ENCODE measurements at places on chromosomes 1 and 21.

GRCh38 chr1:179591592-179592580 is at the start of gene TDRD5:
Gene TDRD5 (plus strand): TSS chr1:179591832. CDS start chr1:179592616, 784 bp downstream.
- DNase-seq, result no peak

GRCh38 chr1:231803353-231803752 is 176.8 kb downstream of the DISC1 start:
- peak; percentile 64 for DNase-seq

DNA sequence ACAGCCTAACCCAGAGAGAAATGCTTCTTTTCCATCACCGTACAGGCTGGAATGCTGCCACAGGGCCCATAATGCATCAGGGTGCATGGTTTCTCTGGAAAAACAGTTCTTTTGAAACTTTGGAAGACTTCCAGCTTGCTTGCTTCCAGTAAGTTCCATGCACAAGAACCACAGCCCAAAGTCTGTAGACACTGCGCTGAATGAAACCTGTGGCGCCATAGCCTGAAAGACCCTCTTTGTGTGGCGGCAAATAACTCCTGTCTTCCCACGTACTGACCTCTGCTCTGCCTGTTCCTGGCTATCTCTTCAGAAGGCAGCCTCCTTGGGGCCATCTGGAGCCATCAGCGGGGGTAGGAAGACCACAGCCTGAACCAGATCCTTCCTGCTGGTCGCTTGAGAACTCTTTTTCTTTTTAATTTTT is 15.1 kb downstream of the MIIP start:
- no peak for DNase-seq

DNA sequence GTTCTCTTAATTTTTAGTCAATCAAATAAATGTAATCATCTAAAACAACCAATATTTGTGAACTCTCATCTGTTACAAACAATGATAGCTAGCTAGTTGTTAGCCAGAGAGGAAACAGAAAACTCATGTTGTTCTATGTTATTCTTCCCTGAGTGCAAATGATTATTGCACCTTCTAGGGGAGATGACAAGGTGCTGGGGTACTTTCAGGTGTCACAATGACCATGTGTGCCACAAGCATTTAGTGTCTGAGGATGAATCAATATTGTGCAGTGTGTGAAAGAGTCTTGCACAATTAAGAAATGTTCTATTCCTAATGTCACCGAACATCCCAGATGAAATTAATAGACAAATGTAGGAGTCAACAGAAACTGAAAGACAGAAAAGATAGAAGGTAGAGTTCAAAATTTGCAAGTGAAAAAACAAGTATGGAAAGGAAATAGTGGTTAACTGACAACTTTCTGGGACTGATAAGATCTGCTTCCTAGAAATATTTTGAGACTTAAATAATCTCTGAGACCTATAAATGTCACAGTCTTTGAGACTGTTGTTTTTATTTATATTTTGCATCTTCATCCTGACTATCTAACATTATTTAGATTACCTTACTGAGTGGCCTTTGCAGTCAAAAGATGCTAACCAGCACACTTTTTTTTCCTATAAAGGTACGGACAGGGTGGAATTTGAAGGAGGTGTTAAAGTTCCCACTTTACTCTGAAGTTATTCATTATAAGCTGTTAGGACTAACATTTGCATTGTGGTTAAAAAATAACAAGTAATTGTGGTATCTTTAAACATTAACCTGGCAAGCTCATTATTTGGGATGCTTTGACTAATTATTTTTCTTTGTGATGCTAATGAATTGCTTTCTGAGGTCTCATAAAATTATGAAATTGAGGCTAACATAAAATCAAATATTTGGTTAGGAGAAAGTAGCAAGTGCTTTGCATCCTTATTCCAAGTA is 21.6 kb upstream of the DPYD start:
- DNase-seq, result no peak

GRCh38 chr1:18868801-18869424 is 9.5 kb upstream of the TAS1R2 start:
- no peak for DNase-seq

Measured in tibial artery (tissue), 4 donors.